ENCODE measurements at places on chromosomes 1 and 21.

- no peak for DNase-seq
These were observed 6.3 kb downstream of the RGS5 start for GRCh38 chr1:163196449-163196787.

- DNase-seq: no peak
These were observed 48.7 kb downstream of the NENF start for GRCh38 chr1:212481438-212481767.

GRCh38 chr1:37862330-37862729, 2.9 kb upstream of the MTF1 start:
- DNase-seq: no peak

GRCh38 chr21:42350318-42350910, 380 bp downstream of the TFF2 start:
- DNase-seq: no peak

- DNase-seq: no peak
These were observed 107.9 kb downstream of the FGGY start for GRCh38 chr1:59404796-59405195.

DNA sequence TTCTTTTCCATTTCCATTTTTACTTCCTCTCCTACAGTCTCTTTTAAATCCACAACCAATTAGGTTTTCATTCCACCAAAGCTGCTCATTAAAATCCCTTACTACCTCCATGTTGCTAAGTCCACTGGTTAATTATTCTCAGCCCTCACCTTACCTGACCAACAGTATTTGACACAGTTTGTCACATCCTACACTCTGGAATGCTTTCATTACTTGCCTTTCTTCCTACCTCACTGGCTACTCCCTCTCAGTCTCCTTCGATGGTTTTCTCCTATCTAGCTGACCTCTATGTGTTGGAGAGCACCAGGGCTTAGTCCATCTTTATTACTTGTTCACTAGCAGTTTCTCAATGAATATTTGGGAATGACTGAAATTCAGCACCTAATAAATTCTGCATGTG, 78.6 kb downstream of the NME7 start:
- no peak for DNase-seq

GRCh38 chr1:241638099-241638682, 2.0 kb downstream of the CHML start:
- no peak for DNase-seq

- DNase-seq: no peak
These were observed 19.5 kb downstream of the NUAK2 start for GRCh38 chr1:205301842-205302588.

- DNase-seq: no peak
These were observed 23.4 kb downstream of the FNBP1L start for GRCh38 chr1:93471284-93471683.

- DNase-seq: no peak
These were observed 54.9 kb downstream of the KLHDC7A start for GRCh38 chr1:18535391-18536210.

DNA sequence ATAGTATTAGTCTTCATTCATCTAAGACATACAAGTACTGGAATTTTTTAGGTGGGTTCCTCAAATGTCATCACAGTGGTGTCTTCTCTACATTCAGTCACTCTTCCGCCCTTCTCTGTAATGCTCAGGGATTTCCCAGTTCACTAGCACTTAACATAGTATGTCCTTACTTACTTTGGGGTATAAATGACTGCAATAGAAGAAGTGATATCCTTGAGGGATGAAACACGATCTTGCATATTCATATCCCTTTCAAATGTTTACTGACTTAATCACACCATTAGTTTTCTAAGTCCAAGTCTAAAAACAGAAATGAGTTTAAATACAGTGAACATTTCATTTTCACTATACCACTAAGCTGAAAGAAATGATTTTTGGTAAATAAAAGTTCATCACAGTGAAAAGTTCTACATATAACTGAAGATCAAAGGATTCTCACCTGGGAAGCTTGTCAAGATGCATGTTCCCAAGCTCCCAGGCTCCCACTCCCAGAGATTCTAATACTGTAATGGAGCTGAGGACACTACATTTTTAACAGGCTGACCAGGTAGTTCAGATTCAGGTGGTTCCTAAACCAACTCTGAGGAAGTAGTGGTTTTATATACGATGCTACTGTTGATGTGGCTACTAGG, 29.7 kb downstream of the MRPL39 start:
- no peak for DNase-seq

DNA sequence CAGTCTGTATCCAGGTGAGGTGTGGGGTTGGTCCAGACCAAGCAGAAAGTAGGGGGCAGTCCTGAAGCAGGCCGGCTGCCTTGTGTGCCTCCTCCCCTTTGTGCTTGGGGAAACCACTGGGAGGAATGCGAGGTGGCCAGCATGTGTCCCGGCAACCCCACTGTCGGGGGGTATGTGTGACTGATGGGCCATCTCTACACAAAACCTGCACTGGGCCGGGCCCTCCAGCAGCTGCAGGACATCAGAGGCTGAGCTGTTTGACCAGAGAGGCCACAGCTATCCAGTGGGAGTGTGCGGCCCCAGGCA, 33.3 kb downstream of the TMEM51 start:
- no peak for DNase-seq

- no peak for DNase-seq
These were observed 92.0 kb downstream of the CNIH3 start for GRCh38 chr1:224707843-224708725.

- DNase-seq: no peak
These were observed 150.0 kb upstream of the KCTD3 start for GRCh38 chr1:215417122-215417521.

- DNase-seq: no peak
These were observed 28.8 kb upstream of the PTGFRN start for GRCh38 chr1:116880917-116881316.

DNA sequence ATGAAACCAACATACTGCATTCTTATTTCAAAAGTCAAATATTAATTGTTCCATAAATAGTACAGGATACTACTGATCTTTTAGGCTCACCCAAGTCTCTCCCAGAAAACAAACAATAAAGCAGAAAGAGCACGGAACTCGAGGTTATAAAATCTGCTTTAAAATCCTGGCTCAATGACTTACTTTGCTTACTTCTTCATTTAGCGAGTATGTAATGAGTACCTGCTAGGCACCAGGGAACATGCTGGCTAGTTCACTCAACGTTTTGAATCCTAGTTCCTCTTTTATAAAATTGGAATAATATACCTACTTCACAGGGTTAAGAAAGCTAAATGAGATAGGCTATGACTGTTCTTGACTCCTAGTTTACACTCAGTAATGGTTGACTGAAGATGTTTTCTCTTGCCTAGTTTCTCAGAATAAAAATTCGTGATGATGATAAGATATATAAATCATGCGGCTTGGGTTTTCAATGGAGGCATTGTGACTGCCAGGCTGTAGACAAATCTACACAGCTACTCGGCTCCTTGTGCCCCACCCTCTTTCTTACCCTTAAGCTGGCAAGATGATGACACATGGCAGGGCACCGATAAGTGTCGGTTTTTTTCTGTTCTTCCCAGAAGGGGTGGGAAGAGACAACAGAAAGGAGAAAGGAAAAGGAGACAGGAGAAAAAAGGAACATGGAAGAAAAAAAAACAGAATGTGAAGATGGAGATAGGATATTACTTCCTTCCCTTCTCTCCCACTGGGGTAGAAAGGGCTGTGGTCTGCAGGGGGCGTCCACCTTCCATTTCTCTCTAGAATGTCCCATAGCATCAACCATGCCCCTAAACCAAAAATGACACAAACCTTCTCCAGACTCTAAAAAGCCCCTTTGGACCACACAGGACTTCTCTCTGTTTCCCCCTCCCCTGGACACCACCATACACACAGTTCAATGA, 507.1 kb downstream of the SMYD3 start:
- DNase-seq: no peak

GRCh38 chr1:52633291-52633754, 355 bp downstream of the SHISAL2A start:
- no peak for DNase-seq

- no peak for DNase-seq
These were observed 7.1 kb upstream of the KCNK1 start for GRCh38 chr1:233606813-233607212.

DNA sequence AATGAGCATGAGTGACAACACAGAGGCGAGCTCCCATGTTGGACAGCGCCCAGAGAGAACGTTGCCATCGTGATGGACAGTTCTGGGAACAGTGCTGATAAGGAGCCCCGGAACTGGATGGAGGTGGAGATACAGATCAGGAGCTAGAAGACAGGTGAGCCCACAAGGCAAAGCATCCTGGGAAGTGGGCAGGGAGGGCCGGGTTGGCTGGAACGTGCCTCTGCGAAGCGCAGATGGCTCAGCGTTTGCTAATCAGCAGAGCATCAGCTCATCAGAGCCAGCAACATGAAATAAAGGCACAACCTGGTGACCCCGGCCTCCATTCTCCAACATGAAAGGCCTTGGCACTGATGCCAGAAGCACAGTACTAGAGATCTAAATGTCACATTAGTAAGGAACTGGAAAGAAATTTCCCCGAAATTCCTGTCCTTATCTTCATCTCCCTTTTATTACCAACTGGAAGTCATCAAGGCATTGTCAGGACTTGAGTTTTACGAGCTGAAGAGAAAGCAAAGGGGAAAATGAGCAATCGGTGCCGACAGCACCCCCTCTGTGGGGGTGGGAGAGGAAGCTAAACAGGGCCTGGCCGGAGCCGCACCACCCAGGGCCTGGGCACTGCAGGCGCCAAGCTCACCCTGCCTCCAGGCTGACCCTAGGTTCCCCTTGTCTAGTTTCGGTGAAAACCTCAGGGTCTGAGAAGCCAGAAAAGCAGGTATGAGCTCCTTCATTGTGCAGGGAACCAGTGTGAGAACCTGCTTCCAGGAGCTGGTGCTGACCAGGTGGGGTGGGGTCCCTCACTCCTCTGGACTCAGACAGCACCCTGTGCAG, 19.9 kb downstream of the ABCA4 start:
- no peak for DNase-seq

DNA sequence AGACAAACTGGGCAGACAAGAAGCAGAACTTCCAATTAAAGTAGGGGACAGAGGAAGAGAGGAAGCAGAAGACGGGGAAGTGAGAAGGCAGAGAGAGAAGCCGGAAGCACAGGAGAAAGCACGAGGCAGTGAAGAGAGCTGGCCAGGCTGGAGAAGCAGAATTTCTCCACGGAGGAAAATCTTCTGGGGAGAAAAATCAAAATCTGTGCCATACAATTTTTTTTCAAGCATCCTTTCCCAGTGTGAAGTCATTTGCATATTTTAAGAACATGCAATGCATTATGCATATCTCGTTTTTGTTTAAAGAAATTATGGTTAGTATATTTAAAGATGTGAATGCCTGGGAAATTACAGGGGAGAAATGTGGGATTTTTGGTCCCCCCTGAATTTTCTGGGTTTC, 7.3 kb upstream of the CAMK2N1 start:
- no peak for DNase-seq

GRCh38 chr1:7218210-7218832, 433.1 kb downstream of the CAMTA1 start:
- no peak for DNase-seq

- no peak for DNase-seq
These were observed 32.6 kb upstream of the TLR5 start for GRCh38 chr1:223175633-223176032.

DNA sequence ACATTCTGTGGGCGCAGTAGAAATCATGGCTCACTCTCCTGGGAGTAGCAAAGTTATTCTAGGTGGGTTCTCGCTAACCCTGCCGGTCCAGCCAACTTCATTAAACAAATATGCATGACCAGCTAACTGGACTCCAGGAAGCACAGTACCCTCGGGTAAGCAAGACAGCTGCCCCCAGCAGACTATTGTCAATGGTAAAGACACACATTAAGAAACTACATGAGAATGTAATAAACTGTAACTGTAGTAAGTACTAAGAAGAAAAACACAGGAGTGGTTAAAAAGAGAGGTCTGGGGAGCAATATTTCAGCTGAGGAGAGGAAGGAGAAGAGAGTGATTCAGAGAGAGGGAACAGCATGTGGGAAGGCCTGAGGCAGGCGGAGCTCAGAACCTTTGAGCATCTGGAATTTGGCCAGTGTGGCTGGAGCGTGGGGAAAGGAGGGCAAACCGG, 7.4 kb downstream of the SLC2A5 start:
- no peak for DNase-seq

DNA sequence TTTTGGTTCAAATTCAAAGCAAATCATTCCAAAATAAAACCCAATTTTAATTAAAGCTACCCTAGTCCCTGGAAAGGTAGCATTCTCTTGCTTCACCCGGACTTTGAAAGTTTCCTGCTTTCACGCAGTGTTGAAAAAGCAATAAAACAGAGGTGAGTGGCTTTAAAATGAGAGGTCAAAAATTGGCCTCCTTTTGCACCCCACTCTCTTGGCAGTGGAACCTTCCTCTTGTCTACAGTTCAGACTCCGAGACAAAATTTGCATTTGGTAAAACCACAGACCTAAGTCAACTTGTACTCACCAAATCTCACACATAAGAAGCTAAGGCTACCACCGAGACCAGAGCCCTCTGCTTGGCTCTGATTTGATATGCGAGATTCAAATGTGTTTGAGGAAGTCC, 252.7 kb downstream of the TTLL7 start:
- DNase-seq: no peak

GRCh38 chr1:112594208-112594876, 24.6 kb downstream of the ST7L start:
- DNase-seq: no peak

- no peak for DNase-seq
These were observed 635.7 kb downstream of the KIF26B start for GRCh38 chr1:245790441-245790840.

GRCh38 chr1:7387053-7387927, 383.8 kb upstream of the VAMP3 start:
- DNase-seq: no peak

DNA sequence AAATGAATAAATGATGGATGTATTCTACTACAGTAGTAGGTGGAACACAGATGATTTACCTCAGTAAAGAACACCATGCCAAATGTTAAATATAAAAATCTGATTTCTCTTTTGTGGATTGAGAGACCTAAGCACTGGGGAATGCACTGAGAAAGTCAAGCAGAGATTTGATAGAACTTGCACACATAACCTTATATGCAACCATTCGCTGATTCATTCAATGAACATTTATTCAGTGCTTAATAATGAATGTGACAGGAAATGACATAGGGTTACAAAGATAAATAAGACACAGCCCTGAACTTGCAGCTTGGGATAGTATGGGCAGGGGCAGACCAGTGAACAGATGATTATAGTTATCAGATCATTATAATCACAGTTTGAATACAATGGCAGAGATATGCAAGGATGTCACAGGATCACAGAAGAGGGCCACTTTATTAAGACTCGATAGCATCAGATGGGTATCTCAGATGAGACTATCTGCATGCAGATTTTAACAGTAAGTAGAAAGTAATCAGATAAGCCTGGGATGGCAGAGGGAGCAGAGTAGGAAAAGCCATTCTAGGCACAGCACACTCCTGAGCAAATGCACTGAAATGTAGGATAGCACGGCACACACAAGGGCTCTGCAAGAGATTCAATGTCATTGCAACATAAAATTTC, 169.4 kb downstream of the ASTN1 start:
- no peak for DNase-seq

GRCh38 chr1:184409011-184409410, 22.2 kb downstream of the C1orf21 start:
- DNase-seq: no peak

Measured in nucleus accumbens (tissue), 56 donors.